ENCODE measurements at places on chromosomes 12 and 14.

GRCh38 chr12:45348311-45348710 lies 132.4 kb downstream of the ANO6 start:
- DNase-seq: no peak

DNA sequence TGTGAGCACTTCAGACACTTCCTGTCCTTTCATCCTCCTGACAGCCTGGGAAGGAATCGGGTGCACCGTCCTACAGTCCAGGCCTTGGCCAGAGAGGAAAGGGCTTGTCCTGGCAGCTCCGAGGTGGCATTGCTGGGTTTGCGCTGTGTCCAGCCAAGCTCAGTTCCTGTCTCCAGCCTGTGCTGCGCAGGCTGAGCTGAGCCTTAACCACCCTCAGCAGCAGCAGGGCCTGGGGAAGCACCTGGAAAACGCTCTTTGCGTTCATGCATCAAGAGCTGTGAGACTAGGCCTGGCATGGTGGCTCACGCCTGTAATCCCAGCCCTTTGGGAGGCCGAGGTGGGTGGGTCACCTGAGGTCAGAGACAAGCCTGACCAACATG lies 33.7 kb upstream of the EML1 start:
- no peak for DNase-seq

DNA sequence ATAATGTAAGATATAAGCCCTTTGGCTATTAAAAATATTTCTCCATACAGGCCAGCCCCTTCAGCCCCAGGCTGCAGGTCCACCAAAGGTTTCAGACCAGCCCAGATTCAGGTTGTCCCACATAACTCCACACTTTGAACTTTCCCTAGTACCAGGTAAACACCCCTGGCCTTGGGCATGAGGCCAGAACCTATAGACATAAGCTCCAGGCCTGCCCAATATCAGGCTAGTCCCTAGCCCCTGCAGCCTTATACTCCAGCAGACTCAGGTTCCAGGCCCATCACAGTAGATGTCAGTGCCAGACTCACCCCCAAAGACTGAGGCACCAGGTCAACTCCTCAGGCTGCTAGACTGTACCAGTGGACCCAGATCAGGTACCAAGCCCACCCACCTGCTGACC lies 178.5 kb upstream of the DAAM1 start:
- no peak for DNase-seq

DNA sequence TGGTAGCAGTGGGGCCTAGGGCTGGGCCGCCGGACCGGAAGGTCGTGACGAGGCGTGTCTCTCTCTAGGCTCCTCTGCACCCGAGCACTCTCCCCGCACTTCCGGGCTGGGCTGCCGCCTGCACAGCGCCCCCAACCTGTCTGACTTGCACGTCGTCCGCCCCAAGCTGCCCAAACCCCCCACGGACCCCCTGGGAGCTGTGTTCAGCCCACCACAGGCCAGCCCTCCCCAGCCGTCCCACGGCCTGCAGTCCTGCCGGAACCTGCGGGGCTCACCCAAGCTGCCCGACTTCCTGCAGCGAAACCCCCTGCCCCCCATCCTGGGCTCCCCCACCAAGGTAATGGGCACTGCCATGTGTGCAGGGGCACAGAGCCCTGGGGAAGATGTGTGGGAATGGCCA lies 13.3 kb upstream of the PUS1 start:
- DNase-seq: no peak

GRCh38 chr14:23750357-23750756 lies 114.2 kb downstream of the DHRS2 start:
- DNase-seq: no peak

DNA sequence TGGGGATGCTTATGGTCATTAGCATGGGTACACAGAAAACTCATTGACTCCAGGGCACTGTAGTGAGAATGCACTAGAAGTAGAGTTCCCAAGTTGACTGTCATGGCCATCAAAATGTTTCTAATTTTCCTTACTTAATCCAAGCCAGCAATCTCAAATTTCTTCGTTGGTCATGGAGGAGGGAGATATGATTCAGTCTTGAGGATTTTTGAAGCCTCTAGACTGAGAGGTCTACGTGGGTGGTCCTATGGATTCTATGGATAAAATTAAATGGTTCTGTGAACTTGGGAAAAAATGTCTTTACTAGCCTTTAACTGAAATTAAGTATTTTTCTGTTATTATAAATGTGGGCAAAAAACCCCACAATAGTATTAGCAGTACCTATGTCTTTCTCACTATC lies 508.5 kb downstream of the FUT8 start:
- DNase-seq: no peak

Measured in HS-27A (cell line).